ENCODE measurements at places on chromosomes 11 and 22. TPM values are rescaled to one million over a fixed set of nuclear protein-coding genes. Genes with fewer than 3 reads are reported as not detected.

The PTH gene
- total RNA-seq = not detected

The ISX gene
- not detected for total RNA-seq

The SGSM1 gene
- 2.6 TPM for total RNA-seq

GRCh38 chr22:29207562-29208501 is 2.1 kb downstream of the EMID1 start:
- no peak for ATAC-seq
